ENCODE measurements at places on chromosomes 6 and 20.

- DNase-seq, result no peak
Observed at GRCh38 chr6:85192186-85192585, 257.7 kb upstream of the NT5E start.

DNA sequence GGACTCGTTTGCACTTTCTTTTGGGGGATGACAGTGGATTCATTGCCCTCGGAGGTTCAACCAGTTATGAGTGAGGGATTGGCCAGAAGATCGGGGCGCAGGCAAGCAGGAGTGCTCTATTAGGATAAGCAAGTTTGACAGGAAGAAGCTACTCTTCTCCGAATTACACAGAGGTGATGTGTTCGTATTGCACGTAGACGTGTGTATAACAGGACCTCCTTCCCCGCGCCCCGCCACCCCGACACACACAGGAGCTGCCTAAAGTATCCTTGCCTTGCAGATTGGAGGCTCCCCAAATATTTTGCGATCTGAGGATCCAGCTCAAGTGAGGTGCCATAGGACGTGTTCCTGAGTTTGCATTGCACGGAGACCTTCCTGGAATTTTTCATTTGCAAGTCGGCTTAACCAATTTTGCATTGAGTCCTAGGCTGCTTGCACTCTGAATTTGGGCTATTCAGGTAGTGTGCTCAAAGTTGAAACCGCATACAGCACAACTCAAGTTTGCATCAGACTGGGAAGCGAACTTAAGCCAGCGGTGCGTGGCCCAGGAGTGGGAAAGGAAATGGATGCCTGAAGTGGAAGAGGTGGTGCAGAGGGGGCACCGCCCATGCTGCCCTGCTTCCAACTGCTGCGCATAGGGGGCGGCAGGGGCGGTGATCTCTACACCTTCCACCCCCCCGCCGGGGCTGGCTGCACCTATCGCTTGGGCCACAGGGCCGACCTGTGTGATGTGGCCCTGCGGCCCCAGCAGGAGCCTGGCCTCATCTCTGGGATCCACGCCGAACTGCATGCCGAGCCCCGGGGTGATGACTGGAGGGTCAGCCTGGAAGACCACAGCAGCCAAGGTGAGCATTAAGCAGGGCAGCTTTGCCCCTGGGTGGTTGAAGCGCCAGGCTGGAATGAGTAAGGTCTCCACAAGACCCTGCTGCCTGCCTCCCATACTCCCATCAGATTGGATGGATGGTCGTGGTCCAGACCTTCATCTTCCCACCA, 770 bp downstream of the TCF19 start:
- no peak for DNase-seq

DNA sequence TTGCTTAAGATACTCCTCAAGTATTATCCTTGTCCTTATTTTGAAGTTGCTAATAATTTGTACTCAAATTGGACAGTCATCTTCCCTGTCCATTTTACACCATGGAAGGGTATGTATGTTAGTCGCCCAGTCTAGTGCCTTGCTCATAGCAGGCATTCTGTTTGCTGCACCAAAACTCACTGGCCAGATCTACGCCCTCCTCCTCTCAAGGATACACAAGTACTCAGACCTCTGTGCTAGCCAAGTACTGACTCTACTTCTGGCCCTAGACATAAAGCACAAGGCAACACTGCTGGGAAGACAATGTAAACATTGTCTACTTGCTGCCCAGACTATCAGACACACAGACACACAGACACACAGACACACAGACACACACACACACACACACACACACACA, 57.7 kb downstream of the DNAAF9 start:
- no peak for DNase-seq

DNA sequence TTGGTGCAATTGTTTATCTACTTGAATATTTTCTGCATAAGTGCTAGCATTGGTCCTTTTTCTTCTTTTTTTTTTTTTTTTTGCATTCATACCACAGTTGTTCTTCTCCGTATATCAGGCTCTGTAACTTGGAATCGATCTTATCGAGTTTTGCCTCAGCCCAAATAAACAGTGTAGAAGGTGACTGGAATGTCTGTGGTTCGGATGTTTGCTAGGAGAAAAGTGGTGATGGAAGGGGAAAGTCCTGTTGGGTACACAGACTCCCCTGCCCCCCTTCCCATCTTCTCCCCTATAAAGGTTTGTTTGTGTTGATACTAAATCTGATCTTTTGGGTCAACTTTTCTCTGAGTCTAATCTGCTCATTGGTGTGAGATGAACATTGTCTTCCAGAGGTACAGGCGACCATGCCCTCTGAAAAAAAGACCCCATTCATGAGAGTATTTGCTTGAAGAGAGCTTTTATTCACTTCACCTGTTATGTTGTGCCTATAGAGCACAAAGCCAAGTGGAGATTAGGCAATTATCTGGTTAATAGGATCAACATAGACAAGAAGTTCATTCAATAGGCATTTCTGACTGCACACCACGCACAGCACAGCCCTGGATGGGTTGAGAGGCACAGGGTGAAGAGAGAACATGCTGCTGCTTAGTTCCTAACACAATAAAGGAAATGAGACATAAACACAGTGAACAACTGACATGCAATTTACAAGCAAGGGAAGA, 620.0 kb downstream of the PKHD1 start:
- DNase-seq, result no peak

GRCh38 chr6:135215563-135215962, 34.5 kb downstream of the MYB start:
- DNase-seq, result no peak

DNA sequence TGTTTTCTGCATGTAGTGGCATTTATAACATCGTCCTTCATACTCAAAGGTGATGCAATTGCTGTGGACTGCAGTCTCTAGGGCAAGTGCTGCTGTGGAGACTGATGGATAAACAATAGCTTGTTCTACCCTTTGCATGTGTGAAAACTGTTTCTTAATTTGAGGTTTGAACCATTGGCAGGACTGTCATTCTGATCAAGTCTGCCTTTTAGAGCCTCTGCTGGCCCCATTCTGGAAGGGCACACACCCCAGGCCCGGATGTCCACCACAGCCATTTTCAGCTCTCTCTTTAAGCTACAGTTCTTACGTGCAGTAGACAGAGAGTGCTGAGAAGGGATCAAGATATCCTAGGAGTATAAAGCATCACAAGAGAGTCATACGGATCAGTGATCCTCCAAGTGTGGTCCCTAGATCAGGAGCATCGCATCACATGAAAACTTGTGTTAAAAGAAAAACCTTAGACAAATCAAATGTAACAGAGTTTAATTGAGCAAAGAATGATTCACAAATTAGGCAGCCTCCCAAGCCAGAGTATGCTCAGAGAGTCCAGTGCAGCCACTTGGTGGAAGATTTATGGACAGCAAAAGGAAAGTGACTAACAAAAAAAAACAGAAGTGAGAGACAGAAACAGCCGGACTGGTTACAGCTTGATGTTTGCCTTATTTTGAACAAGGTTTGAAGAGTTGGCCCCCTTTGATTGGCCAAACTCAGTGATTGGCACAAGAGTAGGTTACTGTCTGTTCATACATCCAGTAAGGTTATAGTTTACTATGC, 52.0 kb downstream of the FRK start:
- DNase-seq, result no peak

GRCh38 chr6:26158076-26158580, 70.9 kb downstream of the HFE start:
- no peak for DNase-seq

DNA sequence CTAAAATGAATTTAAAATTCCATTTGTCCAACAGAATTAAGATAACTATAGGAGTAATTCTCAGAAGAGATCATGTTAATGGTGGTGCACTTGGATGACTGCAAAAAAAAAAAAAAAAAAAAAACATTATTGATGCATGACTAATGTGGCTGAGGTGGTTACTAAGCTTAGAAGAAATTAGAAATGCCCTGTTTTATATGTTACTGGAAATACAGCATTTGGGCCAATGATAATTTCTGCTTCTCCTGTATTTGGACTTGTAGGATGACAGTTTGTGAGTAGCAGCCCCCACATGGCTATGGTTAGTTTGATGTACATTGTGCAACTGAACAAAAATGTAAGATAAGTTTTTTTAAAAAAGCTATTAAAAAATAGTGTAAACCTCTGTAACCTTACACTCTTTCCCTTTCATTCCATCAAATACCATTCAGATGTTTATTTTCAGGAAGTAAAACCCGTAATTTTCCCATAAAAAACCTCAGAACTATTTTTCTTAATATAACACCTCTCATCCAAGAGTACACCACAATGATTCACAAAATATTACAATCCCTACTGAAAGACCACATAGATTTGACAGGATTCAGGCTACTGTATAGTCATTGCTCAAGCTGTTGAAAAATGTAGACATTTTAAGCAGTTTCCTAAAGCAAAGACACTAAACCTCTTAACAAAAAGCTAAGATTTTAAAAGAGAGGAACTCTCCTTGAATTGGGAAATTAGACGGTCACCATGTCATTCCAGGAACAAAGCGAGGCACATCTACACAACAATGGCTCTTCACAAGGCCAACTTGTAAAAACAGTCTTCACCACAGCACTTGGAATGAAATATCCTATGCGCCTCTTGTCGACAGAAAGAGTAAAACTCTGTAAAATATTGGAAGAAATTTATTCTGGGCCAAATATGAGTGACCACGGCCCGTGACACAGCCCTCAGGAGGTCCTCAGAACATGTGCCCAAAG, 83.0 kb downstream of the WDR27 start:
- DNase-seq, result no peak

GRCh38 chr20:5989539-5989938, 39.1 kb downstream of the MCM8 start:
- DNase-seq, result no peak

- no peak for DNase-seq
Observed at GRCh38 chr6:125314009-125314581, 12.3 kb upstream of the HDDC2 start.

DNA sequence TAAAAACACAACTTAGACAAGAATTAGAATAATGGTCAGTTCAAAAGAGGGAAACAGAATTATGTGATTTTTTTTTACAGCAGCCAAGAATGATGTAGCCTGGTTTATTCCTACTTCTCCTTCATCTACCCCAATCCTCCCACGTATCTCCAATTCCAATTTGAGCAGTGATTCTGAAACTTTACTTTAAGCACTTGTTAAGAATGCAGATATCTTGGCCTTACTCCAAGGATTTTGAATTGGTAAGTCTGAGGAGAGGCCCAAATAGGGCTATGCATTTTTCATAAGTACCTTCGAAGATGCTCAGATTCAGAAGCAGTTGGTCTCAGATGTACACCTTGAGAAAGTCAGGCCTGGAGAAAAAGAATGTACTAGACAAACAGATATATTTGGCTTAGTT, 233.4 kb upstream of the FLRT3 start:
- no peak for DNase-seq

GRCh38 chr6:98920904-98921431, 26.8 kb downstream of the FBXL4 start:
- DNase-seq, result no peak

DNA sequence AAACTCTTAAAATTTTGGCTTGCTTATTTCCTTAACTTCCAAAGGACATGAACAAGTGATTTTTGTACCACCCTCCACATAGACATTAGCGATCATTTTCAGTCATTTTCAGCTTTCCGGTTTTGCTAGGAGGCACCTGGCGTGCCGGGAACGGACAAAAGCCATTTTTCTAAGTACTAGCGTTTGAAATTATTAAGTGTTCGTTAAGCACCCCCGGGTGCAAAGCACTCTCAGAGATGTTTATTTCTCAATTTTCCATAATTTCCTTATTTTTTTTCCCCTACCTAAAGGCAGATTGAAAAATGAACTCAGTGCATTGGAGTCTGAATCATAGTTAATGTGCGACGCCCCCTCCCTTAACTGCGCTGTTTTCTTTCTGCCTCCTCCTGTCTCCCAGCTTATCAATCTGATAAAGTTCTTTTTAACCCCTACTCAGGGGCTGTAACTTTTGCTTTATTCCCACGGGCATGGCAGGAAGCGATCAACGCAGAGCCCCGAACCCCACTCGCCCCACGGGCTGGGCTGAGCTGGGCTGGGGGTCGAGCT, 58.2 kb downstream of the ZNF831 start:
- DNase-seq, result no peak

DNA sequence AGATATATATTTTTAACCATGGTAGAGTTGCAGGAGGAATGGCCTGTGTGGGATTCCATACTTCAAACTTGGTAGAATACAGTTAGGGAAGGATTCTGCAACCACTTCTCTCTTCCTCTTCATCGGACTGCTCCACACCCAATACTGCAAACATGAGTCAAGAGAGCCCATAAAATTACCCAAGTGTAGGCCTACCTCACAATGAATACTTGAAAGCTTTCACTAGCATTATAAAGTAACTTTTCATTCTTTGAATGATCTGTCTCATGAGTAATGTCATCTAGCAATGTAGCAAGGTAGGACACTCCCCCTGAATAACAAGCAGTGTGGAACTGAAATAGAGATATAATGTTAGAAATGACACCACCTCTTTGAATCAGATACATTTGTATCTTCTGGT, 79.4 kb downstream of the FOXC1 start:
- DNase-seq, result no peak

GRCh38 chr6:161462148-161462547, 188.3 kb upstream of the AGPAT4 start:
- DNase-seq, result no peak

GRCh38 chr20:34705008-34705396, 858 bp downstream of the TP53INP2 start:
- no peak for DNase-seq

- DNase-seq, result no peak
Observed at GRCh38 chr6:167825332-167826229, 1.1 kb upstream of the AFDN start.

- no peak for DNase-seq
Observed at GRCh38 chr20:48766961-48767960, 60.5 kb downstream of the PREX1 start.

DNA sequence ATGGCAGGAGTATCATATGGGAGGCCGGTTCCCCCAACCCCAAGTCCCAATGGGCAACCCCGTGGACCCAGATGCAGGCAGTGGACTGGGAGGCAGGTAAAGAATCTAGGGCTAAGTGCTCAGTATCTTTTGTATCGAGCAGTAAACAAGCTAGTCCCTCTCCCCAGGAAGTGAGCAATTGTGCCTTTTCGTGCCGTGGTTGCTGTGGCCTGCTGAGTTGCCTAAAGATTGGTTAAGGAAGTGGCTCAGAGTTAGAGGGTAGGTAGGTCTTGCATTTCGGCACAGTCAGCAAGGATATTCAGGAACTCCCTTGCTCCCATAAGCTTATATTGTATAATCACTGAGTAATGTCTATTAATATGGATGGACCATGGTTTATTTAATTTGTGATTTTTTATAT, 1.3 kb upstream of the DNAH8 start:
- DNase-seq, result no peak
